NCI-H446 (cell line): ENCODE measurements at places on chromosomes 2 and 18.
A peak's percentile ranks its signal among the peaks of the same experiment; 100 is the strongest.

GRCh38 chr18:48121752-48122151 lies 191.3 kb upstream of the SMAD2 start:
- no peak for DNase-seq

- DNase-seq: no peak
These were observed 177.8 kb downstream of the EN1 start for GRCh38 chr2:118669654-118670053.

DNA sequence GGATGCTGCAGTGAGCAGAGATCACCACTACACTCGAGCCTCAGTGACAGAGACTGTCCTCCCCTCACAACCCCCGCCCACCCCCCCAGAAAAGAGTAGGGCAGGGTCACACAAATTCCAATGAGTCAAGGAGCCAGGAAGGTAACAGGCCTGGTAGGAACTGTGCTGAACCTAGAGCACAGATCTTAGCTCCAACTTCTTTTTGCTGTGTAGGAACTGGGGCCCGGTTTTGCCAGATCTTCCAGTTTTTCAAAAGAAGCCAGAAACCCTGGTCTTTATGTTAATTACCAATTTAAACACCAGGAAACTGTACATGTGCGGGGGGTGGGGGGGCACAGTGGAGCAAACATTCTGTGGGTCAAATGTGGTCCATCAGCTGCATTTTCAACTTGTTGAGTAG lies 71.0 kb downstream of the PRPF40A start:
- DNase-seq: no peak

DNA sequence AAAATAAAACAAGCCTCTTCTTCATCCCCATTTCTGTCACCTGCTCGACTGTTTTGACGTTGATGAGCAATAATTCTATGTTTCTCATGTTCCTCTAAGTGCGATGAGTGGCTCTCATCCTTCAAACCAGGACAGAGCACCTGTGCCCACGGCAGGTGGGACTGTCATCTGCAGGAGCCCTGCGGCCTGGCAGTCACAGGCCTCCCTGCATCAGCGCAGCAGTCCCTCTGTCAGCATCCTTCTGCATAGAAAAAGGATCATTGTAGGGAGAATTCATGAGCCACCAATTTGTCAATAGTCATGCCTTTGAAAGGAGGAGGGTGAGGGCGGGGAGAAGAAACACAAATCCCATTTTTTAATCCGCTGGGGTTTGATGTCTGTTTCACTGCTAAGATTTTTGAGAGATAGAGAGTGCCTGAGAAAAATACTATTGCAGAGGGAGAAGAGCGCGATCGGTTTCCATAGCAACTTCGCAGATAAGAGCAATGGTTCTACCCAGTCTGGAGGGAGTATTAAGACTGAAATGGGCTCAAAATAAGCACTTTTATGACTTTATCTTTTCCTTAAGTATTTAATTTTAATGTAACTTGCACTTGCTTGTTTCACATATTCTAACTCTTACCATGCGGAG lies 234.3 kb upstream of the NCKAP5 start:
- DNase-seq: no peak

DNA sequence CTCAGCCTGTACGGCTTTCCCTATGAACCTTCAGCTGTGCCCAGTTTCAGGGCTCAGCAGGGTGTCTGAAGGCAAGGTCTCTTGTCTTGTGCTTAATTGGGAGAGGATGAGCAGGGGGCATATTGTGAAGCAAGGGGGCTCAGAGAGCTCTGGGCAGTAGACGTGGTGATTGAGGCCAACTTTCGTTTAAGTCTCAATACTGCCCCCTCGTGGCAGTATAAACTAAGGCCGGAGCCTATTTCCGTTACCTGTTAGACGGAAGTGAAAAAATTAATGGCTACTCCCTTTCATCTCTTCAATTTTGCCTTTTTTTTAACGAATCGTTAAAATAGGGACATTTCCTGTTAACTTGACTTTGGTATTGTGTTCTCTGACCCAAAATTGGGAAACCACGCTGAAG lies 193.4 kb downstream of the TDRD15 start:
- DNase-seq: no peak

DNA sequence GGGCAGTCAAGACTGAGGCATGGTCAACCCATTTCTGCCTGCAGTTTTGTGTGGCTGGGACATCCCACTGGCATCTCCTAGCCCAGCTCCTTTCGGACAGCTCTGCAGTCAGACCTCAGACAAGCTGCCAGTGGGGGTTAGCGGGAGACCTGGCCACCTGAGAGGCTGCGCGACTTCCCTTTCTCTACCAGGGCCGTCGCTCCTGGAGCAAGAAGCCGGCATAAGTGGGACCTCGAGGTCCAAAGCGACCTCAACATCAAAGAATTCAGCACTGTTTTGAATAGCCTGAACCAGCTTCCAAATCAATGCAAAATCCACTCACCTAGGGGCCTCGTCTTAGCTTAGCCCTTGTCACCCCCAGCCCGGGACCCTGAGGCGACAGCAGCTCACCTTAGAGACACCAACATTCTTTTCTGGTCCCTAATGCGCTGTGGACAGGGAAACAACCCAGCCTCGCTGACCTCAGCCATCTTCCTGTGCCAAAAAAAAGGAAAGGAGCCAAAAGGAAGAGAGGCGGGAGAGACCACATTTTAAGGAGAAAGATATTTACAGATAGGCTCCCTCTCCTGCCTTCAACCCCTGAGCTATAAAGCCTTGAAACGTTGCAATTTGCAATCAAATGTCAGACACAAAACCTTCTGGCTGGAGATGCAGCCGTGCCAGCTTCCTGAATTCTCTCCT lies 81.2 kb downstream of the GFPT1 start:
- DNase-seq: no peak

DNA sequence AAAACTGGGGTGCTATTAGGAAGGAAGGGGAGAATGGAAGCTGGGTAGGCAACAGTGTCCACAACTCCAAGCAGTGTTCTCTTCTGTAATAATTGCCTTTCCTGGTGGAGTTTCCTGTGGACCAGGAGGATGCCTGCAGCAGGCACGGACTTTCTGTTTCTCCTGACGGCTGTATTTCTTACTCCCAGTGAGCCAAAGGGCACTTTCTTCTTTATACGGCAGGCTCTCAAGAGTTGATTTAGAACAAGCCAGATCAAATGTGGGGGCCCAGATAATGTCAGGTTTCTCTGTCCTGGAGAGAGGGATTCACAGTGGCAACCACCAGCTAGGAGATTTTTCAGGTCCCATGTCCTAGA lies 13.0 kb upstream of the PROC start:
- DNase-seq: no peak

DNA sequence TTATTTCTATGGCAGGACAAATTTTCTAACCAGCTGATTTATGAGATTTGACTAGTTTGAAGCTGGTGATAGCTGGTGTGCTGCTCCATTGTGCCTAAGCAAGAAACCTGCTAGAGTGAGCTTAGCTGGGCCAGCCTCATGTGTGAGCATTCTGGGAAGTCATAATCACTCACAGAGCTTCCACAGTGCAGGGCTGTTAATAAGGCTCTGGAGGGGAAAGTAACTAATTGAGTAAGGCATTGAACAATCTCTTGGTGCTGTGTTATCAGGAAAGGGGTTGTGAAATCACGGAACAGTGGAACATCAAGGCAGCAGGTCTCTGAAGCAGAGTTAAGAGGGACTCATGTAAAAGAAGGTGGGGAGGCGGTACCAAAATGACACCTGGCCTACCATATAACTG lies 772.6 kb downstream of the MBD2 start:
- no peak for DNase-seq

- DNase-seq: no peak
These were observed 25.7 kb downstream of the BCL11A start for GRCh38 chr2:60527762-60528161.

DNA sequence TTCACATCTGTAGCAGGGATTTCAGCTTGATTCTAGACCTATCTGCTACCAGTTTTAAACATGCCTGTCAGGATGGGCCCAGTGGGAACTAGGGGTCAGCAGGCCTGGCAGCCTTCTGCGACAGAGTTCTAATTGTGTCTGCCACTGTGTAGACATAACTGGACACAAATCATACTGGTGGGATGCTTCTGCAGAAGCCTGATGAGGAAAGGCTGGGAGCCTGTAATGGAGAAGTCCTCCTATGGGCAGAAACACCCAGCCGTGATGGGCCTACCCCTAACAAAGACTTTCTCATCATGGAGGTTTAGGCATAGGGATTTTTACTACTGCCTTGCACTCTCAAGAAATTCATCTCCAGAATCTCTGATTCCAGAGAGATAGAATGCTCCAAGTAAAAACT lies 166.9 kb downstream of the PDE11A start:
- DNase-seq: no peak

GRCh38 chr2:174048243-174048642 lies 83.1 kb upstream of the SP3 start:
- no peak for DNase-seq

GRCh38 chr18:79483971-79484491 lies 88.3 kb downstream of the NFATC1 start:
- no peak for DNase-seq

DNA sequence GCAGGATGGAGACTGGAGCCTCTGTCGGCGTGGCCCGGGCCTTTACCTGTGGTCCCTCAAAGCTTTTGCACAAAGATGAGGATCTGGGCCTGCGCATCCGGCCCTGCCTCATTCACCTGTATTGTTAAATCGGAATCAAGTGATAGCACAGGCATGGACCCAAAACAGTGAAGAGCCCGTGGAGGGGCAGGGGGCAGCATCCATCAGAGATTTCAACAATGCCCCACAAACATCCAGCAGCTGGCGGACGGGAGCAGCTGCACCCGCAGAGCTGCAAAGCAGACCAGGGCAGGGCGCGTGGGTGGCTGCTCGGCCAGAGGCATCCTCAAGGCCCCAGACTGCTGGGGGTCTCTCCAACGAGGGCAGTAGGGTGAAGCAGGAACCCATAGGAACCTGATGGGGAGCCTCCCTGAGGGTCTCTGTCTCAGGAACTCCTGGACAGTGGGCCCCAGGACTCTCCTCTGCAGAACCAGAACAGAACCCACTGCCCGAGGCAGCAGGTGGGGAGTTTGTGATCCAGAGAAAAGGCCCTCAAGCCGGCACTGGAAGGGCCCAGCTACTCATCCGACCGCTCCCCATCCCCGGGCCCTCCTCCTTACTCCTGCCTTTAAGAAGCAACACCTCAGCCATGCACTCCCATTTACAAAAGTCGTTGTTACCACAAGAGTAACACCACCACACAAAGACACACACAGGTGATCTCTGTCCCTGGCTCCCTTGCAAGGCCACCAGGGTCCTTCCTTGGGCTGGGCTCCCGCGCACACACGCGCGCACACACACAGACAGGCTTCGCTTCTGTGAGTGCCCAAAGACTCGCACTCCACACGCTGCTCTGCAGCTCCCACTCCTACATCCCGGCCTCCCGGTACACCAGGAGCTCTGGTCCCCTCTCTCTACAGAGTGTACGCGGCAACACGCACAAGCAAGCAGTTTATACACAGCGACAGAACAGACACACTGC lies 28.8 kb downstream of the HDAC4 start:
- no peak for DNase-seq

DNA sequence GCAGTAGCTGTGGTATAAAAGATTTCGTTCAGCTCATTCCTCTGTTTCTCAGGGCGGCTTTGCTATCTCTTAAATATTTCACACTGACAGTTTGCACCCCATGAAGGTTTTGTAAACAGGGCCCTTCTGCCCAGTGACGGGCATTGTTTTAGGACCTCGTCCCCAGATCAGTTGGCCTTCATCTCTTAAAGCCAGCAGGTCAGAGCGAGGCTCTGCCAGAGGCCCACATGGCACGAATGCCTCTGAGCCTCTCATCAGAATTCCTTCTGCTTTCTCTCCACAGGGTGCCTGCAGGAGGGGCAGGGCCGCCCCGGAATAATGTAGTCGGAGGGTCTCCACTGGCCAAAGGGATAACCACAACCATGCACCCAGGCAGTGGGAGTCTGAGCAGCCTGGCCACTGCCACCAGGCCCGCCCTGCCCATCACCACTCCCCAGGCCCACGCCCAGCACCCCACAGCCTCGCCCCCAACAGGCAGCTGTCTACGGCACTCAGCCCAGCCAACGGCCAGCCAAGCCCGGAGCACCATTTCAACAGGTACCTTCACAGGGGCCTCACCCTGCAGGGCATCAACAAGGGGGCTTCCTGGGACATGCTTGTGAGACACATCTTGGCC lies 177.0 kb downstream of the SEPTIN10 start:
- DNase-seq: no peak

DNA sequence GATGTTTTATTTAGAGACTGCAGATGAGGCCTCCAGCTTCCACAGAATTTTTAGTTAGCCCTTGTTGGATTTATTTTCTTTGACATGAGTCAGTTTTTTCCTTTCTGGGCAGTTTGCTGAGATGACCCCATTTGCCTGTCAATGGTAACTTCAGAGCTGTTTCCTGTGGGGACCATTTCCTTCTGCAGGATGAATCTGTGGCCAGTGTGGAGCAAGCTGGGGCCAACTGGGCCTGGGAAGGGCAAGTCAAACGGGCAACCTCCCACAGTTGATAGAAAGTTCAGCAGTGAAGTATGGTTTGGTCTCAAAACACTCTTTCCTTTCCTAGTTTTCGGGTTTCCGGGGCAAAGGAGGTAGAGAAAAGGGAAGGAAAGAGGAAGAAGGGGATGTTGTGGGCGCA lies 291.4 kb upstream of the NRP2 start:
- DNase-seq: no peak

DNA sequence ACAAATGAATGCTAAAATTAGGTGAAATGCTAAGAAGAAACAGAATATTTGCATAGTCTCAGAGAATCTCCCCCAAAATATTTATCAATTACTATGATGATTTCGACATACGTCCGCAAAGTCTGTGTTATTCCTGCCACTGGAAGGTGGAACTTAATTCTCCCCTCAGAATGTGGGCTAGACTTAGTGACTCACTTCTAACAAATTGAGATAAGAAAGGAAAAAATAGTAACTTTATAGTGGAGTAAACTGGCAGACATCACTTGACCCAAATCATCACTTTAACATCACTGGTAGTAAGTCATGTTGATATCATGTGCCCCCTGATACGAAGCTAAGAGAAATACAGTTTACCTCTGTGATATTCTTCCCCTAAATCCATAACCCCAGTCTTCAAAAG lies 23.5 kb downstream of the HADHB start:
- DNase-seq: no peak

- DNase-seq: peak; percentile 66
These were observed 33.2 kb upstream of the FHL2 start for GRCh38 chr2:105432044-105432399.

GRCh38 chr18:37487400-37487867 lies 78.2 kb downstream of the CELF4 start:
- DNase-seq: no peak

- DNase-seq: no peak
These were observed 44.2 kb downstream of the GPD2 start for GRCh38 chr2:156480376-156480775.

DNA sequence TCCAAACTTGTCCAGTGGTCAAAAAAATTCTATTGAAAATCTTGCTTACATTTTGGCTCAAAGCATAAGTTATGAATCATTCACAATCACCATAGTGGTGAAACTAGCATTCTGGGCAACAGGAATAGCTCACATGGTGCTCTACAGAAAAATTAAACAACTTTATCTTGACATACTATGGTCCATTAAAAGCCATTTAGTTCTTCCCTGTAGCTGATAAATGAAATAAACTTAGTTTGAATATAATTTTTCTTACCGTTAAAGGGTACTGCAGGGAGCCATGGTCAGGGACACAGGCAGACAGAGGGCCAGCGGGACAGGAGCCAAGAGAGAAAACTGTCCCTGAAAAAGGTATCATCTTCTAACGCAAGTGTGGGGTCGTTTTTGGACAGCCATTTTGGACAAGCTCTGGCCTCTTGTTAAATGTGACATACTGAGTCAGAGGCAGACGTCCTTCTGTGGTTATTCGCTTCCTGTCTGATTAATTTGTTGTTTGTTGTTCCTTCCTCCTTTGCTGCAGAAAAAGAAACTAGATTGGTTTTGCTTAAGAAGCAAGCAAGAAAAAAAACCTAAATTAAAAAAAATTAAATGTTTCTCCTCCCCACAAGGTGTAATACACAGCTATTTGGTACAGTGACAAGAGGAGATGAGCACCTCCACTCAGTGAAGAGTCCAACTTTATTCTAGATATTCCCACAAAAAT lies at the start of gene WIPF1:
TSS of gene WIPF1 (minus strand) at position 460 of the 703 bp plus-strand sequence. CDS start 12,231 bp downstream, outside the sequence.
- DNase-seq: no peak
